ENCODE measurements at places on chromosomes 5 and 9.
A peak's percentile ranks its signal among the peaks of the same experiment; 100 is the strongest.

DNA sequence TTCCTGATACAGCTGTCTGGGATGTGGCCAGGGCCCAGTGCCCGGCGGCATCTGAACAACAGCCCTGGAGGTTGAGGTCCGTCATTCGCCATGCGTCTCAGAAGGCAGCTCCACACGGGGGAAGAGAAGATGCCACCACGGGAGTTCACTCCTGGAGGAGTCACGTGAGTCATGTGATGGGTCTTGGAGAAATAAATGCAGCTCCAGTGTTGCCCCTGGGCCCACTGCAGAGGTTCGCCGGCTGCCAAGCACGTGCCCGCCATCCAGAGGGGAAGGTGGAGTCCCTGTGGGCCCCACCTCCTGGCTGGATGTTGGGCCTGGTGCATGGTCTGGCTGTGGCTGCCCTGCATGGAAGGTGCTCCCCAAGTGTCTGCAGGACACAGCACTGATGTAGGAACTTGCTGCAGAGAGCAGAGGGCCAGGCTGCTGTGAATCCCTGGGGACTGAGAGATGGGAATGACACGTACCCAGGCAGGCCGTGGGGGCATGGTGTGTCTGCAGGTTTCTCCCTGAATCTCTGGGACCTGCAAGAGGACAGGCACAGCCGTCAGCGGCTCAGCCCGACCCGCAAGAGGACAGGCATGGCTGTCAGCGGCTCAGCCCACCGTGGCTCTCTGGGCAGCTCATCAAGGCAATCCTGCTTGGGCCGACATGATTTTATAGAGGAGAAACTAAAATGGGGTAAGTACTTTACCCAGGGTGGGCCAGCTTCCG is 418.3 kb upstream of the IRX4 start:
- no peak for DNase-seq

DNA sequence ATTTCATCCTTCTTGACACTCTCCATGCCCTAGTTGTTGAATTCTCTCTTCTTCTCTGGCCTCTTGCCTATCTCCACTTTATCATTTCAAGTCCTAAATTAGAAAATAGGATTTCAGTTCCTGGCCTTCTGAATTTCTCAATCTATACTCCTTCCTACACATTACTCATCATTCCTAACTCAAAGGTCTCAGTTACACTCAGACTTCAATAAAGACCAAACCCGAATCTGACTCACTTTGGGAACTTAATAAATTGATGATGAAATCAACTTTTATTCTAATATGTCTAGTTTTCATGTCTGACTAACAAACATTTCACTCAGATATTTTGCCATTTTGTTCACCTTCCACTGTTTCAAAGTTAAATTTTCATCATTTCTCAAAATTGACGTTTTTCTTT is 113.6 kb upstream of the TSLP start:
- no peak for DNase-seq

DNA sequence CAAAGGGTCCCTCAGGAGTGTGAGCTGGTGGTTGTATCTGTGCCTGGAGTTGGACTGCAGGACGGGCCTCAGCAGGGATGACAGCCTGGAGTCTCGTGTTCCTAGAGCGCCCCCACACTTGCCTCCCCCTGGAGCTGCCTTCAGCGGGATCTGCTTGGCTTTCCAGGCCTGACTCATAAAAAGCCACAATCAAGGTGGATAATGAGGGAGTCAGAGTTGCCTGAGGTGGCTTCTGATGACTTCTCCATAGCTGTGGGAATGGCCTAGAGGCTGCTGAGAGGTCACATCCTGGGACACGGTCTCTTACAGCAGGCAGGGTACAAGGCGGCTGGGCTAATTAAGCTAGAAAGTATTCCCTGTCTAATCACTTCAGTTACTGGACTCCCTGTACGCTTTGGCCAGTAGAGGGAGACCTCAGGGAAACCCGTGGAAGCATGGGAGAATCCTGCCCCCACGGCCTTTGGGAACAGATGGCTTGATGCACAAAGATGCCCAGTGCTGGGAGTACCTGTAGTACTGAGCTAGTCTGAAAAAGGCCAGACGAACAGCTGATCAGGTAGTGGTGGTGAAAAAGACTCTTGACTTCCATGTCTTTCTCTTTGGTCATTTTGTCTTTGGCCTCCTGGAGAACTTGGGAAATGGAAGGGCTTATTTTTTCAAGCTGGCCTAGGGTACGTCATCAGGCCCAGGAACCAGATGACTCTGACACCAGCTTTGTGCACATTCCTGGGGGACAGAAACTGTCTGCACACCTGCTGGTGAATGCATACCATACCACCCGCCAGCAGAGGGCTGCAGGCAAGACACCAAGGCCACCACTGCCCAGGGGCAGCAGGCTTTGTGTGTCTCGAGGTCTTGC is 16.1 kb upstream of the FRRS1L start:
- DNase-seq, result peak; percentile 55

DNA sequence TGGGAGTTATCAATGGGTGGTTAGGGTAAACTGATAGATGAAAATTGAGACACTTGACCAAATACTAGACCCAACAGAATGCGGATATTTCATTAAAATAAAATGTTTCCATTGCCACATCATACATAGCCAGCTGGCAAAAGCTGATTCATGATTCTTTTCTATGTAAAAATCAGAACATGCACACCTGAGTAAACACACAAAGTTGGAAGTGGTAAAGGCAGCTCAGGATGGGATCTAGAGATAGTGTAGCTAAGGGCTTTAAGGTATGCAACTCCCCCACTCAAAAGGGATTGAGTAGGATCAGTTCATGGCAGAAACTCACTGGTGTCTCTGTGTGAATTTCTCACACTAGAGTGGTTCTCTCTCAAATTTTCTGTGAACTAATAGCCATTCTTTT is 541.1 kb upstream of the GRAMD2B start:
- no peak for DNase-seq

DNA sequence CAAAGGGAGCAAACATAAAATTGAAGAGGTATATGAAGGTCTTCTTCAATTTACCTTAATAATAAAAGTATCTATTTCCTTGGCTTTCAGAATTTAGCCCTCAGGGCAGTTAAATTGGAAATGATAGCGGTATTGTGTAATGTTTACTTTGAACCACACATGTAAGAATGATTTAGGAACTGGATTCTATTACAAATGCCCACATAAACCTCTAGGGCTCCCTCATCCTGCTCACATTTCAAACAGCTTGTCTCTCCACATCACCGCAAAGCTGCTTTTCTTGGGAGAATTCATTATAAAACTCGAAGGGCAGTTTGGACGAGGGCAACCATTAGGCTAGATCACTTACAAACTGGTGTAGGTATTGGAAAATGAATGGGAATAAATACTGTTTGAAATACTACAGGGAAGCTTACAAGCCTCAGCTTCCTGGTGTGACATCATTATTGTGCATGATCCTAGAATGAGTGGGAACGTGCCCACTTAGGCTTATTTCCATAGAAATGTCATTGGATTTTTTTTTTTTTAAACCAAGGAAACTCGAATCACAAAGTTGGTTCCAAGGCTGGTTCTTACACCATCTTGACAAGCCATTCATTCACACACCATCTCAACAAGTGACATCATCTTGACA is 47.3 kb downstream of the MTRR start:
- DNase-seq, result no peak

- no peak for DNase-seq
Observed at GRCh38 chr5:72006361-72006760, 100.9 kb upstream of the MAP1B start.

- no peak for DNase-seq
Observed at GRCh38 chr9:135488527-135488926, 8.9 kb downstream of the PPP1R26 start.

DNA sequence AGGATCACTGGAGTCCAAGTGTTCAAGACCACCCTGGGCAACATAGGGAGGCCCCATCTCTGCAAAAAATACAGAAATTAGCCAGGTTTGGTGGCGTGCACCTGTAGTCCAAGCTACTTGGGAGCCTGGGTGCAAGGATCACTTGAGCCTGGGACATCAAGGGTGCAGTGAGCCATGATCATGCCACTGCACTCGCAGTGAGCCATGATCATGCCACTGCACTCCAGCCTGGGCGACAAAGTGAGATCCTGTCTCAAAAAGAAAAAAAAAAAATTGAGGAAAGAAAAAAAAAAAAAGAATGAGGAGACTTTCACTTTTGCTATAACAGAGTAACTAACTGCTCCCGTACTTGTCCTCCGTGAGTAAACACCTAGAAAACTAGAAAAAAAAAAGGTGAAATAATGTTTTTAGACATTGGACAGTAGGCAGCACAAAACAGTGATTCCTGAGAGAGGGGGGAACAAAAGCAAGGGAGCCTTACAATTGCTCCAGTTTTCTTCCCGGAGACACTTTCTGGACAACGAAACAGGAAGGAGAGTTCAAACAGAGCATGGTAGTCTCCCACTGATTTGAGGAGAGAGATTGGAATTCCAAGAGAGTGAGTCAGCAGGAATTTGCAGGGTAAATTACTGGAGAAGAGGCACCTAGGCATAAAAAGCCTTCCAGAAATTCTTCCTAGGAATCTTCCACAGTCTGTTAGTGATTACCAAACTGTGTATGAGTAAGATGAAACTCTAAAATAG is 6.9 kb upstream of the ZBTB5 start:
- DNase-seq, result peak; percentile 31

DNA sequence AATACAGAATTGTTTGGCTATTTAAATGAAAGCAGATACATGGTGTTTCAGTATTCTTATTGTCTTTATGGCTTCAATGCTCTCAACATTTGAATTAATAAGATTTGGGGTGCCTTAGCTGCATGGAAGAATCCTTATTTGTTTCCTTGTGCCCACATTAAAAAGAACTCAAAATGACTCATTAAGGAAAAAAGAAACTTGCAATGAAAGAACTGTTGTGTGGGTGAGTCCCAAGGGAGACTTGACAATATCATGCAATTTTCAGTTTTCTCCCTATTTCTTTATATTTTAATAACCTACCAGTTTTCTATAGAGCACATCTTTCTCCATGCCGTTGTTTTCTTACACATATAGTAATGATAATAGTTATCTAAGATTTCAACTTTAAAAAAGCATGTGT is 404.0 kb downstream of the PDE4D start:
- no peak for DNase-seq

DNA sequence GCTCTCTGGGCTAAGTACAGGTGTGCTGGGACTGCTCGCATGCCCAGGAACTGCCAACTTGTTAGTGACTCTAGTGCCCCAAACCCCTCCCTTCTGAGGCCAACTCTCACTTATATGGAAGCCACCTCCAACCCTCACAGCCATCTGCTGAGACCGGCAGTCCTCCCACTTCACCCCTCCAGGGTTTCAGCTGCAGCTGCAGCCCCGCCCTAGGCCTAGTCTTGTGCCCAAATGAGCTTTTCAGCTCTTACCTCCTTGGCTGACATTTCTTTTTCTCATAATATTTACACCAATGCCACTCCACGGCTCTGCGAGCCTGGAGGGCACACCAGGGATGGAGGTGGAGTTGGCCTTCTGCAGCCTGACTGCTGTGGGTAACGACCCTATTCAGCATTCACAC is 166.6 kb downstream of the ROR2 start:
- DNase-seq, result no peak

Measured in 8988T (cell line).